Caco-2 (cell line): ENCODE measurements at places on chromosomes 2 and 18. TPM values are rescaled to one million over a fixed set of nuclear protein-coding genes. Genes with fewer than 3 reads are reported as not detected.

DNA sequence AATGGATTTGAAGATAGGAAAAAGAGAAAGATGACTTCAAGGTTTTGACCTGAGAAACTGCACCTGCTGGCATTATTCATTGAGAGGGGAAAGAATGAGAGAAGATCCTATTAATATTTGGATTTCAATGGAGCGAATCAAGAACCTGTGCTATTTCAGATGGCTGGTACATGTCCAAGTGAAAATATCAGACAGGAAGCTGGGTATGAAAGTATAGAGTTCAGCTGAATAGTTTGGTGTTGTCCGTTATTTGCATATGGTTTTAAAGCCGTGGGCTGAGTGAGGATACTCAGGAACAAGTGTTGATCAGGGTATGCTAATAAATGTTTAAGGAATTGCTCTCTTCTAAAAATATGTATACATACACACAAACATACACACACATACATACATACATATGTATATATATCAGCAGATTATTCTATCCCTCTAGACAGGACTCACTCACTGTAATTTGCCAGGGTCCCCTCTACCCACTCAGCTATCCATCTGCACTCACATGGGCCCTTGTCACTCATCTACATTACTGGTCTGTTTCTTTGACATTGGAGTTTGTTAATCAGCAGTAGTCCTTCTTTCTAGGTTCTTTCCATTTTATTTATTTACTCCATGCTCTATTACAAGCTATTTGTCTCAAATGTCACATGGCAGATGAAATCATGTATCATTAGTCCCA, 33.9 kb upstream of the IKZF2 start:
- H3K27ac ChIP-seq: no peak overlapping the region
- no peak overlapping the region for H3K4me3 ChIP-seq
- H3K4me1 ChIP-seq: peaks cover 32% of the 10 kb centered on the region
- DNase-seq: no peak

DNA sequence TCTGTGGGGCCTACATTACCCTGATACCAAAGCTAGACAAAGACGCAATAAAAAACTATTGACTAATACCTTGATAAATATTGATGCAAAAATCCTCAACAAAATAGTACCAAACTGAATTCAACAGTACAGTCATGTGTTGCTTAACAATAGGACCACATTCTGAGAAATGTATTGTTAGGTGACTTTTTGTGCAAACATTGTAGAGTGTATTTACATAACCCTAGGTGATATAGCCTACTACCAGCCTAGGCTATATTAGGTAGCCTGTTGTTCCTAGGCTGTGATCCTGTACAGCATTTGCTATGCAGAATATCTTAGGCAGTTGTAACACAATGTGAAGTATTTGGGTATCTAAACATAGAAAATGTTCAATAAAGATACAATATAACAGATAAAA, 36.7 kb downstream of the CCDC138 start:
- no peak overlapping the region for H3K27ac ChIP-seq
- H3K4me1 ChIP-seq: peaks cover 5% of the 10 kb centered on the region; the same call in 1 of the 2 replicates
- DNase-seq: no peak
- H3K4me3 ChIP-seq: no peak overlapping the region

DNA sequence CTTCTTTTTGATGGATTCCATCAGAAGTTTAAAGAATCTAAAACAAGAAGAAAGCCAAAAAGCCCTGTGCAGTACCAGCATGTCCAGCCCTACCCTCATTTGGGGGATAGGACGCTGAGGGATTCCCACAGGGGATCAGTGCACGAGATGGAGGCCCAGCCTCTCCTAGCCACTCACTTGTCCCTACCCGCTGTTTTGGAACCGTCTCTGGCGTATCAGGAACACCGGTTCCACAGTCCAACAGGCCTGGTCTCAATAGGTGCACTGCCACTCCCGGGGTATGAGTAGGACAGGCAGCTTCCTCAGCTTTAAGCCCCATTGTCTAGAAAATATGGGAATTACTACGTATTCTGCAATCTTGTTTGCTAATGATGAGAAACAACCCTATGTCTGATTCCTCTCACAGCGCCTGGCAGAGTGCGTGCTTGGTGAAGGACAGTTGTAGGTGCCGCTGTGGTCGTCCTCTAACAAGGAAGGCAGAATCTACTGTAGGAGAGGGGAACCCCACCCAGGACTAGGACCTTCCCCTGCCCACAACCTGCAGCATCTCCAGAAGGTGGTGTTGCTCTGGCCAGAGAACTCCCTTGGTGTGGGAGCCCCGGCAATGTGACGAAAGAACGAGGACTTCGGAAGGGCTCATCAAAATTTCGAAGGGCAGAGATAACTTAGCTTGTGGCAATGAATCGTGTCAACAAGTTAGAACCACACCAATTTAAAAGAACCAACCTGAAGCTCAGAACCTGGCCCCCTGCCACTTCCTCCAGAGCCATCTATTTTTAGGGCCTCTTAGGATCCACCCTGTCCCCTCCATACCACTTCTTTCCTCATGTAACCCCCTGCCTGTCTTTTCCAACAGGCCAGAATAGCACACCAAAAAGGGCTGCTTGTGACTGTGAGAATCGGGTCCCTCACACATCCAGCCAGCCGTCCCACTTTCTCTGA, 71.7 kb downstream of the POLR1A start:
- no peak overlapping the region for H3K4me3 ChIP-seq
- H3K27me3 ChIP-seq: no peaks in the 10 kb centered on the region
- no peak for DNase-seq
- no peaks in the 10 kb centered on the region for H3K4me1 ChIP-seq
- no peak overlapping the region for H3K27ac ChIP-seq

DNA sequence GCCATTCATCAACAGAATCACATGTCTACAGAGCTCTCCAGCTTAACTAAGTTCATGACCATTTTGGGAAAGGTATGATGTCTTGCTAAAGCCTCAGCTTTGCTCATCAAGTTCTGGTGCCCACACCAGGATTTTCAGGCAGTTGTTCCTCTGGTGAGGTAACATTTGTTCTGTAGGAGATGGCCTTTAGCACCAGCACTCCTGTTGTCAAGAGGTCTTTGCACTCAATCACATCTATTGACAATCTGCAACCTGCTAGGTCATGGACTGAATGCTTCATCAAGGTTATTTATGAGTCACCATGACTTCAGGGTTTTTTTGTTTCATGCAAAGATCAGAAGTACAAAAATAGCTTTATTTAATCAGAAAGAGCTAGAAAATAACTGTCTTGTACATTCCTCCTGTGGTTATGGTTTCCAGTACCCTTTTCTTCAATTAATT, 36.6 kb upstream of the VIT start:
- no peaks in the 10 kb centered on the region for H3K27me3 ChIP-seq
- no peak overlapping the region for H3K4me3 ChIP-seq
- H3K4me1 ChIP-seq: peaks cover 45% of the 10 kb centered on the region
- peak overlapping the region; percentile 65 for H3K27ac ChIP-seq

- no peak overlapping the region for H3K4me3 ChIP-seq
- no peak for DNase-seq
- H3K4me1 ChIP-seq: no peaks in the 10 kb centered on the region
- no peaks in the 10 kb centered on the region; the same call in 1 of the 2 replicates for H3K27me3 ChIP-seq
These were observed 8.2 kb downstream of the ARHGAP25 start for GRCh38 chr2:68742626-68743415.

- H3K27me3 ChIP-seq: no peaks in the 10 kb centered on the region; the same call in 1 of the 2 replicates
- H3K27ac ChIP-seq: no peak overlapping the region
- H3K4me1 ChIP-seq: no peaks in the 10 kb centered on the region
- no peak overlapping the region for H3K4me3 ChIP-seq
- DNase-seq: peak; percentile 63
These were observed 59.6 kb downstream of the LONRF2 start for GRCh38 chr2:100262555-100263320.

GRCh38 chr2:196980001-196980400, 53.5 kb upstream of the PGAP1 start:
- H3K36me3 ChIP-seq: no peaks in the 10 kb centered on the region
- no peak overlapping the region for H3K27ac ChIP-seq
- H3K4me3 ChIP-seq: no peak overlapping the region
- H3K4me1 ChIP-seq: no peaks in the 10 kb centered on the region

DNA sequence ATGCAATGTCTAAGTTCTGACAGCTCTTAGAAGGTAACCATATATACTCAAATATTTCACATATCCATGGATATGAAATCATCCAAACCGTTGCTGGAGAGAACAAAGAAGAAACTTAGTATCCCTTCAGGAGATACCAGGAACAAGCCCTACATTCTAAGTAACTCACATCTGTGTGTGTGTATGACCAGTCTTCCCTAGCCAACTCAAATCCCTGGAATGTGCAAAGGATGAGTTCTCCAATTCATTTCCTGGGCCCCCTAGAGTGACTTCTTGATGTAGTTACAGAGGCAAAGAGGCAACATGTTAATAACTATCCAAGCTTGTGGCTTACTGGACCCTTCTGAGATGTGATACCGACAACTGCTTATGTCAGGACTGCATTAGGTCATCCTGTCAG, 20.1 kb downstream of the TPGS2 start:
- H3K4me3 ChIP-seq: no peak overlapping the region
- DNase-seq: no peak
- no peaks in the 10 kb centered on the region for H3K36me3 ChIP-seq

- H3K4me1 ChIP-seq: no peaks in the 10 kb centered on the region
- H3K4me3 ChIP-seq: no peak overlapping the region
- H3K36me3 ChIP-seq: no peaks in the 10 kb centered on the region
These were observed 34.1 kb downstream of the HDAC4 start for GRCh38 chr2:239366740-239367139.

DNA sequence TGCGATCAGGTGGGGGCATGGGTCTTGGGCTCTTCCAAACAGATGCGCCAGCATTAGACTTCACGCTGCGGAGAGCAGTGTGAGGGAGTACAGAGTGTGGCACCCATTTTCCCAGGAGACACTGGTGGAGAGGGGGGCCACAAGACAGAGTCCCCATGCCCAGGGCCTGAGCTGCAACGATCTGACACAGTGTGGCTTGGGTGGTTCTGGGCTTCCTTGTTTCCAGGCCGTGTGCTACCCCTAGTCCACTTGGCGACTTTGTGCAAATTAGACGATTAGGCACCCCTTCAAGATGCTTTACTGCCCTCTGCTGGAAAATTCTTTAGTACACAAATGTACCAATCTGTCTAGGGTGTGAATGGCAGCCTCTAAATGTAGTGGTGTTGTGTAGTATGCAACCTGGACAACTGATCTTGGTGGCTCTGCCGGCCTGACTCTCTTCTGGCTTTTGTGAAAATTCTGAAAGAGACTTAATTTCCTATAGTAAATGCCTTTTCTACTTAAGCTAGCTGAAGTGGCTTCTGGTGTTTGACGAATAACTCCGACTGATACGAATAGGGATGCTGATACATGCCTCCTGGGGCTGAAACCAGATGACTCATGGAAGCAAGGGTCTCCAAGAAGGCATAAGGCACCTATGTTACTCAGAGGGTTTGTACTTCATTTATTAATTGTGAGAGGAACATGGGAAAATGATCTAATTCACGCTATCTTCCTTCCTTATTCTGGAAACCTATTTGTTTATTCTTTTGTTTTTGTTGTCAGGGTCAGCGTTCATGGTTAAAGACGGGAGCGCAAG, 92.3 kb upstream of the SMAD2 start:
- H3K36me3 ChIP-seq: no peaks in the 10 kb centered on the region
- H3K4me3 ChIP-seq: no peak overlapping the region
- H3K27me3 ChIP-seq: no peaks in the 10 kb centered on the region
- H3K4me1 ChIP-seq: no peaks in the 10 kb centered on the region
- peak; percentile 50 for DNase-seq

- no peaks in the 10 kb centered on the region for H3K36me3 ChIP-seq
- no peak overlapping the region for H3K27ac ChIP-seq
- no peaks in the 10 kb centered on the region for H3K4me1 ChIP-seq
These were observed 354.8 kb upstream of the MEIS1 start for GRCh38 chr2:66080127-66080526.

GRCh38 chr2:71223767-71224333, 3.1 kb downstream of the PAIP2B start:
- H3K4me3 ChIP-seq: no peak overlapping the region
- no peaks in the 10 kb centered on the region for H3K4me1 ChIP-seq
- H3K27ac ChIP-seq: no peak overlapping the region
- no peaks in the 10 kb centered on the region for H3K36me3 ChIP-seq
- peak; percentile 84 for DNase-seq

DNA sequence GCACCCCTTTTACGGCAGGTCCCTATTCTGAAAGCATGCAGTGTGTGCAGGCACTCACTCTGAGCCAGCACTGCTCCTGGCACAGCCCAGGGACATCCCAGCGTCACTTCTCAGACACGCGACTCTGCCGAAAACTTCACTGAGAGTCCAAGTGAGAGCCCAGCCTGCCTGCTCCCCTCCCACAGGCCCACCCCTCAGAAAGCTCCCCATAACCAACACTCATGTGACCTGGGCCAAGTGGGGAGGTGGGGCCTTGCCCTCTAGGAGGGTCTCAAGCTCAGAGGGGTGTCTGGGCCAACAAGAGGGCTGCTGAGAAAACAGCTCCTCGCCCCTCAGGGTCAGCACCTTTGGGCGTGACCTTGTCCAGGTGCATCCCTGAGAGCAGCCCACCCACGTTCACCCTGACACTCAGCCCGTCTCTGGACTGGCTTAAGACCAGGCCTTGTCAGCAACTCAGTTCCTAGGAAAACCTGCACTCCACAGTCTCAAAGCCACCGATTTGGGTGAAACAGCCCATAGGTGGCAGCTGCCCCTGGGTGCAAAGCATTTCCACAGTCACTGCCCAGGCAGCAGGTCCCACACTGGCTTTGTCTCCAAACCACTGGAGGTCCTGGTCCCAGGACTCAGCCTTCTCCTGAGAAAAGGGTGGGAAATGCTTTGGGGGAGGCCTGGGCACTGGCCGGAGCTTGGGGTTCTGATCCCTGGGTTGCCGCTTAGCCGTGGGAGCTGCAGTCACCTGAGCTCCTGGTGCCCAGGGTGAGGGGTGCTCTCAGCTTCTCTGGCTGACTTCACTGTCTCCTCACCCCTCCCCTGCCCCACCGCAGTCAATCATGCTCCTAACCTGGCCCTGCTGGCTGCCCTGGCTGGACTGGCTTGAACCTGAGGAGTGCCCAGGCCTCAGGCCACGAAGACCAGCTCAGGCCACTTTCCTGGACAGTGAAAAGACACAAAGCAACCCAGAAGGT, 209.6 kb downstream of the HDAC4 start:
- no peak for DNase-seq
- H3K4me3 ChIP-seq: no peak overlapping the region
- H3K27ac ChIP-seq: no peak overlapping the region
- H3K27me3 ChIP-seq: no peaks in the 10 kb centered on the region
- no peaks in the 10 kb centered on the region for H3K4me1 ChIP-seq
- no peaks in the 10 kb centered on the region for H3K36me3 ChIP-seq

DNA sequence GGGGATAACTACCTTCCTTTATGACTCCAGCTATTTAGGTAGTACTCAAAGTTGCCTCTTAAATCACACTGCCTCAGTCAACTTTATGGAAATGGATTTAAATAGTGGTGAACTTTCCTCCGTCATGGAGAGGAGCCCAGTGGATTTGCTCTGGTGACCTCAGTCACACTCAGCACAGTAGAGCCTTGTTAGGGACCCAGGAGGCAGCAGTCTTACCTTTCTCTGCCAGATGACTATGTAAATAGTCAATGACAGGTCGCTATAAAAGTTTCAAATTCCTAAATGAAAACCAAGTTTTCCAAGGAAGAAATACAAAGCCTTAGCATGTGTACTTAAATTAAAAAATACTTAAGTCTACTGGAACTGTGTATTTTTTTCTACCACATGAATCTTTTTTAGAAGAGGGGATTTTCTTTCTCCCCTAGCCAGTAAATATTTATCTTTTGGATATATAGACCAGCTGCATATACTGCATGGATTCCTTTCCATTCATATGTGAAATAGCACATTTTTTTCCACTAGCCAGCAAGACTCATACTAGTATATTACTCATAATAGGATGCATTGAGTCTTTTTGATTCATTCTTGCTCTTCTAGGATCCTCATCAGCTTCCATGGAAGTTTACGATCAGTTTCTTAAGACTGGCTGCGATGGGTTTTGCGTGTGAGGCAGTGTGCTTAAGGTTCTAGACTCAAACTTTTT, 147.1 kb downstream of the FMNL2 start:
- H3K4me1 ChIP-seq: peaks cover 56% of the 10 kb centered on the region
- no peak overlapping the region for H3K4me3 ChIP-seq
- H3K27me3 ChIP-seq: no peaks in the 10 kb centered on the region
- H3K36me3 ChIP-seq: no peaks in the 10 kb centered on the region
- peak overlapping the region; percentile 69 for H3K27ac ChIP-seq
- DNase-seq: no peak

GAL3ST2 gene
- total RNA-seq: 6.0 and 6.8 TPM in 2 replicates
